Putamen (tissue), 1 donor: ENCODE measurements at places on chromosomes 16 and 17.

- DNase-seq: no peak
Observed at GRCh38 chr16:24013054-24013636, 177.4 kb downstream of the PRKCB start.

DNA sequence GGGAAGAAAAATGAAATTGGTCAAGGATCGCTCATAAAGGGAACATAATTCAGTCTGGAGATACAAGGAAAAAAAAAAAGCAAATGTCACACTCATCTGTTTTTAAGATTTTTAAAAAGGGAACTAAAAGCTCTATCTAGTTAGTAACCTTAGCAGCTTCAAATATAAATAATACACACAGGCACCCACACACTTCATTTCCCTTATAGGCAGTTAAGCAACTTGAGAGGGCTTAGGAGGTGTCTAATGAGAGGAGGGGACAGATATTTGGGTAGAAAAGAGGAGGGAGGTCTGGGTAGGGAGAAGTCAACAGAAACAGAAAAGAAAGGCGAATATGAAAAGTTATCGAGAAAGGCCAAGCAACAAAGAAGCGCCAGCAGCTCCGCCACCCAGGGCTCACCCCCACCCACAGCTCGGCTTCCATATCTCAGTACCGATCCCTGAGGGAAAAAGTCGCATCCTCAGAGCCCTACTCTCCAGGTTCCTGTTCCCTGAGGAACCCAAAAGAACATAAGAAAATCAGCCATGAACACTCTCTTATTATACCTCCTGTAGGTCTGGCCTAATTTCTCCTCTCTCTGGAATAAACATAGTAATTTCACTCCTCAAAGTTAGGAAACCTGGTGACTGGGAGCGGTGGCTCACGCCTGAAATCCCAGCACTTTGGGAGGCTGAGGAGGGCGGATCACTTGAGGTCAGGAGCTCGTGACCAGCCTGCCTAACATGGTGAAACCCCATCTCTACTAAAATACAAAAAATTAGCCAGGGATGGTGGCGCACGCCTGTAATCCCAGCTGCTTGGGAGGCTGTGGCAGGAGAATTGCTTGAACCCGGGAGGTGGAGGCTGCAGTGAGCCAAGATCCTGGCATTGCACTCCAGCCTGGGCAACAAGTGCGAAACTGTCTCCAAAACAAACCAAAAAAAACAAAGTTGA, 69.6 kb upstream of the RCVRN start:
- no peak for DNase-seq

- DNase-seq: no peak
Observed at GRCh38 chr16:85357924-85358505, 245.7 kb upstream of the CIBAR2 start.

GRCh38 chr16:5062790-5063765, 2.7 kb downstream of the C16orf89 start:
- no peak for DNase-seq
